ENCODE measurements at places on chromosomes 2 and 18. TPM values are rescaled to one million over a fixed set of nuclear protein-coding genes. Genes with fewer than 3 reads are reported as not detected.

- no peak for DNase-seq
- H3K4me1 ChIP-seq: peaks cover 18% of the 10 kb centered on the region
- H3K4me3 ChIP-seq: no peak overlapping the region
- H3K36me3 ChIP-seq: no peaks in the 10 kb centered on the region
- no peaks in the 10 kb centered on the region for H3K27me3 ChIP-seq
Observed at GRCh38 chr18:58102018-58102417, 58.0 kb downstream of the NEDD4L start.

- no peak overlapping the region for H3K27ac ChIP-seq
- no peaks in the 10 kb centered on the region for H3K27me3 ChIP-seq
- H3K36me3 ChIP-seq: no peaks in the 10 kb centered on the region
Observed at GRCh38 chr2:103145739-103146138, 383.9 kb downstream of the TMEM182 start.

DNA sequence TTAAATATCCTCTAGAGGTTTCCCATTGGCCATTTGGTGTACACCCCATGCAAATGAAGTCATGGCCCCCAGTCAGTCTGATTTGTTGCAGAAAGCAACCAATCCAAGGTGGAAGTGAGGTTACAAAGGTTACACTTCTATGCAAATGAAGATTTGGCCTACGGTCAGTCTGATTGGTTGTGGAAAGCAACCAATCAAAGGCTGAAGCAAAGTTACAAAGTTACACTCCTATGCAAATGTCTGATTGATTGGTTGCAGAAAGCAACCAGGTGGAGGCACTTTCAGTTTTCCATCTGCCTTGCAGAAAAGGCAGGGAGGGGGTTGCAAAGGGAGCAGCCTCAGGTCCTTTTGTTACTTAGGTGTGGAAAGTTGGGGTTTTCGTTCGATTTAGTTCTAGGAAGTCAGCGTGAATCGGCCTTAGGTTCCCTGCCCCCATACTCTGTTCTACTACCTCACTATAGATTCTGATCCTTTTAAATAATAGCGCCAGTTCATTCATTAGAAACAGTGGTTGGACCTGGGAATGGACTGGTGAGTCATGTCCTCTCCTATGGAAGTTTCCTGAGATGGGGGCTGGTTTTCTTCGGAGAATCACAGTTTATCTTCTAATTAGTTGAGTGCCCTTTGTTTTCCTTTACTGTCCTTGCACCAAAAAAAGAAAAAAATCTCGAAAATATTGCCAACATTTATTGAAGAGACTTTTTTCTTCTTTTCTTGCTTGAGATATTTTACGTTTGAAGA lies 279.5 kb downstream of the AGAP1 start:
- H3K27ac ChIP-seq: no peak overlapping the region
- no peaks in the 10 kb centered on the region for H3K4me1 ChIP-seq
- no peaks in the 10 kb centered on the region for H3K27me3 ChIP-seq
- no peak overlapping the region for H3K4me3 ChIP-seq
- no peak for DNase-seq

The CNGA3 gene
- not detected for total RNA-seq

- H3K36me3 ChIP-seq: no peaks in the 10 kb centered on the region
- DNase-seq: no peak
Observed at GRCh38 chr2:132703396-132703795, 33.4 kb upstream of the LYPD1 start.

DNA sequence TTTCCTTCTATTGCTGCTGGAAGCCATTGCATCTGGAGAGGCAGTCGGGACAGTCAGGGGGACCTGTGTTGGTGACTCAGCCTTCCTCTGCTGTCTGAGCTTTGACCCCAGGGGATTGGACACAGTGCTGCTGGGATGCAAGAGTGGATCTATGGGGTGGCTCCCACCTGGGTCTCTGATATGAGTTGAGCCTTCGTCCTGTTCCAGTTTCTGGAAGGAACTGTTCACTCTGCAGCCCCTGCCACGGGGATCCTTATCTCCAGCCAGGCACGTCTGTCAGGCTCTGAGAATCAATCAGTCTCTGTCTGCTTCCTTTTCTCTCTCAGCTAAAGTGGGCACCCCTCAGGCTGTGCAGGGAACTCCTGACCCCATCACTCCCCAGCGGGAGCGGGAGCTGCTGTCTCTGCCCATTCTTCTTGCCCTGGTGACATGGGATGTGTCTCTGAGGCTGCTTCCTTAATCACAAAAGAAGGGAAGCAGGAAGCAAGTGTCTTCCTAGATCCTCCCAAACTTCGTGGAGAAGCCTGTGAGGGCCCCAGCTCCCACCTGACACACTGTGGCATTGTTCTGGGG lies 51.7 kb downstream of the ARHGAP28 start:
- peaks cover 23% of the 10 kb centered on the region for H3K4me1 ChIP-seq
- no peaks in the 10 kb centered on the region for H3K27me3 ChIP-seq
- peak; percentile 38 for DNase-seq
- no peaks in the 10 kb centered on the region for H3K36me3 ChIP-seq
- H3K4me3 ChIP-seq: no peak overlapping the region

- H3K27me3 ChIP-seq: no peaks in the 10 kb centered on the region
- no peak overlapping the region for H3K4me3 ChIP-seq
- no peak for DNase-seq
- no peak overlapping the region for H3K27ac ChIP-seq
Observed at GRCh38 chr18:67783196-67783946, 266.9 kb upstream of the DSEL start.

GRCh38 chr2:12318427-12319057 lies 398.2 kb upstream of the TRIB2 start:
- H3K36me3 ChIP-seq: no peaks in the 10 kb centered on the region
- no peaks in the 10 kb centered on the region for H3K27me3 ChIP-seq
- H3K4me3 ChIP-seq: no peak overlapping the region
- no peak for DNase-seq
- peaks cover 12% of the 10 kb centered on the region for H3K4me1 ChIP-seq
- peak overlapping the region; percentile 0 for H3K27ac ChIP-seq

GRCh38 chr18:225745-226144 lies 42.1 kb downstream of the THOC1 start:
- H3K27ac ChIP-seq: no peak overlapping the region
- H3K4me3 ChIP-seq: no peak overlapping the region
- no peaks in the 10 kb centered on the region for H3K27me3 ChIP-seq
- no peak for DNase-seq
- no peaks in the 10 kb centered on the region for H3K36me3 ChIP-seq

GRCh38 chr18:45255197-45255890 lies 359.9 kb upstream of the SLC14A2 start:
- no peaks in the 10 kb centered on the region for H3K27me3 ChIP-seq
- H3K4me1 ChIP-seq: peaks cover 7% of the 10 kb centered on the region
- no peak for DNase-seq
- no peak overlapping the region for H3K4me3 ChIP-seq
- H3K36me3 ChIP-seq: no peaks in the 10 kb centered on the region

The CGREF1 gene
- 23.9 TPM for total RNA-seq

GRCh38 chr2:75200140-75201096 lies 1.1 kb upstream of the TACR1 start:
- peaks cover 10% of the 10 kb centered on the region for H3K4me1 ChIP-seq
- DNase-seq: peak; percentile 25
- no peak overlapping the region for H3K27ac ChIP-seq

- DNase-seq: no peak
- H3K27me3 ChIP-seq: no peaks in the 10 kb centered on the region
- H3K36me3 ChIP-seq: no peaks in the 10 kb centered on the region
- no peaks in the 10 kb centered on the region for H3K4me1 ChIP-seq
- H3K27ac ChIP-seq: no peak overlapping the region
- no peak overlapping the region for H3K4me3 ChIP-seq
Observed at GRCh38 chr2:230203110-230203676, 16.6 kb downstream of the SP110 start.

The GPR45 gene
- total RNA-seq: not detected

DNA sequence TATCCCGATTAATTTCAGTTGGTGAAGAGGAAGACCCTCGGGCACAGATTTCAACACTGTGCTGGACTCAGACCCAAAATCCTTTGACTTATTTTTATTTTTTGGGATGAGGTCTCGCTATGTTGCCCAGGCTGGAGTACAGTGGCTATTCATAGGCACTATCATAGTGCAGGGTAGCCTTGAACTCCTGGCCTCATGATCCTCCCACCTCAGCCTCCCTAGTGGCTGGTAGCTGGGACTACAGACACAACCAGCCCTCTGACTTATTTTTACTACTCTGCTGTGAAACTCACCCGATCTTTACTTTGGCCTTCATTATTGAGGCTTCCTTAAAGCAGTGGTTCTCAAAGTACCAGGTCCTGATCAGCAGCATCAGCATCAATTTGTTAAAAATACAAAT lies 18.2 kb upstream of the ADAM17 start:
- H3K27me3 ChIP-seq: no peaks in the 10 kb centered on the region
- no peak for DNase-seq
- no peak overlapping the region for H3K4me3 ChIP-seq
- H3K27ac ChIP-seq: no peak overlapping the region

DNA sequence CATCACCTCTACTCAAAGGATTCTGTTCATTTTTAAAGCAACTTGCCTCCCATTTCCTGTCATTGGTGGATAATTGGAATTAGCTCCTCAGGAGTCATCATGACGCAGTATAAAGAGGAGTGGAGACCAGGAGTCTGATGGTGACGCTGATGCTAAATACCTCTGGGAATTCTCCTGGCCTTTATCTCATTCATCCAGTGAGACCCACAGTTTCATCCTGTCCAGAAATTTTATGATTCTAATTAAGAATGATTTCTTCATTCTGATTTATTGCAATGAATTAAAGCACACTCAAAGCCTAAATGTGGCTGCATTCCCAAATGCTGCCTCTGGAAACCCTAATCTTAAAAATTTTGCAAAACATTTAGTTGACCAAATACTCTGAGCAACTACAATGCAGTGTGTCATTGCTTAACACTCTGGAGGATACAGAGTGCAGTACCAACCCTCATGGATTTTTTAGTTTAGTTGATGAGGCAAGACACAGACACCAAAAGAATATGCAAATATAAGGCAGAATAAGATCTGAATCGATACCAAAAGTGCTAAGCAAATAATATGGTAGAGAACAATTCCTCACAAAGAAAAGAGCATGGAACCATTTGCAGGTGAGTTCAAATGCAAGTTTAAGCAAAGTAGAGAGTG lies 236.2 kb downstream of the ETAA1 start:
- H3K4me3 ChIP-seq: no peak overlapping the region
- no peaks in the 10 kb centered on the region for H3K27me3 ChIP-seq

DNA sequence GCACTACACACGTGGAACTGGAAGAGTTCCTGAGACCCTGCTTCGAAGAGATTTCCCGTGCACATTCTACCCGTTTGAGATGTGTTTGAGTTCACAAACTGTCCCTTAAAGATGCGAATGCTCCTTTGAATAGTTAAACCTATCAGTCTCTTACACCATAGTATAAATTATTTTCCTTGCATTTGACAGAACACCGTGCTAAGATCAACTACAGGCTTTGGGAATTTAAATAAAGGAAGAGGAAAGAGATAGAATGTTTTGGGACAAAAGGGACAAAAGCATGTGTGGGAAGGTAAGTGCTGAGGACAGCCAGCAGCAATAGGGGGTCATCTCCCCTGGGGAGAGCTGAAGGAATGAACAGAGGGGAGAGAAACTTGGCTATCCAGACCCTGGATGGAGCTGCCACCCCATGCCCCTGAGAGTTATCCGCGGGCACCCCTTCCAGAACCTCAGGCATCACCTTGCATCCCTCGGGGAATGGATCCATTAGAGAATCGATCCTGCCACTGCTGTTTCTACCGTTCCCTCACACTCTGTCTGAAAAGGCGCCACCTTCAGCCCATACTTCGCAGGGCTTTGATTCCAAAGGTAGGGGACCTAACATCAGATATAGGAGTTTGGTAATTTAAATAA lies 888 bp upstream of the ADCY3 start:
- no peaks in the 10 kb centered on the region for H3K36me3 ChIP-seq
- H3K4me3 ChIP-seq: peak overlapping the region; percentile 68
- no peak for DNase-seq
- H3K4me1 ChIP-seq: peaks cover 20% of the 10 kb centered on the region
- H3K27ac ChIP-seq: peak overlapping the region; percentile 18

- H3K4me1 ChIP-seq: no peaks in the 10 kb centered on the region
- no peak for DNase-seq
- H3K27me3 ChIP-seq: no peaks in the 10 kb centered on the region
- no peak overlapping the region for H3K4me3 ChIP-seq
Observed at GRCh38 chr2:85032621-85033020, 61.7 kb downstream of the KCMF1 start.

GRCh38 chr18:31079973-31080372 lies 22.2 kb downstream of the DSC2 start:
- no peak for DNase-seq
- H3K4me1 ChIP-seq: no peaks in the 10 kb centered on the region
- no peaks in the 10 kb centered on the region for H3K27me3 ChIP-seq
- H3K4me3 ChIP-seq: no peak overlapping the region
- H3K27ac ChIP-seq: no peak overlapping the region
- no peaks in the 10 kb centered on the region for H3K36me3 ChIP-seq

DNA sequence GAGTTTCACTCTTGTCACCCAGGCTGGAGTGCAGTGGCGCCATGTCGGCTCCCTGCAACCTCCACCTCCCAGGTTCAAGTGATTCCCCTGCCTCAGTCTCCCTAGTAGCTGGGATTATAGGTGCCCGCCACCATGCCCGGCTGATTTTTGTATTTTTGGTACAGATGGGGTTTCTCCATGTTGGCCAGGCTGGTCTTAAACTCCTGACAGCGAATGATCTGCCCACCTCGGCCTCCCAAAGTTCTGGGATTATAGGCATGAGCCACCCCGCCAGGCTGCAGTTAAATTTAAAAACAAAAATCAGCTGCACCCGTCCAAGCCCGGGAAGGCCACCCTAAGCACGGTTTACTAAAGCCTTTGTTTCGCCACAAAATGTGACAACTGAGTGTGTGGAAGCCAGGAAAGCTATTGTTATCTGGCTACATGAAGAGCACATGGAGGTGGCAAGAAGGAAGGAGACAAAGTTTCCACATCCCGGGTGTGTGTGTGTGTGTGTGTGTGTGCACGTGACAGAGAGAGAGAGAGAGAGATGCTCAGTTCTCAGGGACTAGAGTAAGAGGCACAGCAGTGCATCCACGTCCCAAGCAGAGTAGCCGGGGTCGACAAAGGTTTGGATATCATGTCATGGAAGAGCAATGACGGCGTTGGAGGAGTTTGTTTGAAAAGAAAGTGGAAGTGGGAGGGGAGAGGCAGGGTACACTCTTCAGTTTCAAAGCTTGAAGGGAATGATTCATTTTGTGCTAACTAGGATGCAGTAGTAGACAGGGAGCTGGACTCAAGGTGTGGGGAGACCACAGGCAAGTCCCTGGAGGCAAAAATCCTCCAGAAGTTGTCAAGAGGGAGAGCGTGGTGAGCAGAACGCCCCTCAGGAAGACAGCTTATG lies 20.1 kb downstream of the INPP5D start:
- no peak overlapping the region for H3K4me3 ChIP-seq
- H3K27ac ChIP-seq: no peak overlapping the region
- no peaks in the 10 kb centered on the region for H3K27me3 ChIP-seq
- no peaks in the 10 kb centered on the region for H3K4me1 ChIP-seq

Data from ovary (tissue), 10 donors.